ENCODE measurements at places on chromosomes 5 and 9.

GRCh38 chr9:96868709-96869108, 14.4 kb upstream of the ZNF782 start:
- DNase-seq: no peak

GRCh38 chr9:12689233-12689632, 4.0 kb upstream of the TYRP1 start:
- DNase-seq: no peak

GRCh38 chr5:139251695-139252288, 41.7 kb upstream of the MATR3 start:
- DNase-seq: no peak

DNA sequence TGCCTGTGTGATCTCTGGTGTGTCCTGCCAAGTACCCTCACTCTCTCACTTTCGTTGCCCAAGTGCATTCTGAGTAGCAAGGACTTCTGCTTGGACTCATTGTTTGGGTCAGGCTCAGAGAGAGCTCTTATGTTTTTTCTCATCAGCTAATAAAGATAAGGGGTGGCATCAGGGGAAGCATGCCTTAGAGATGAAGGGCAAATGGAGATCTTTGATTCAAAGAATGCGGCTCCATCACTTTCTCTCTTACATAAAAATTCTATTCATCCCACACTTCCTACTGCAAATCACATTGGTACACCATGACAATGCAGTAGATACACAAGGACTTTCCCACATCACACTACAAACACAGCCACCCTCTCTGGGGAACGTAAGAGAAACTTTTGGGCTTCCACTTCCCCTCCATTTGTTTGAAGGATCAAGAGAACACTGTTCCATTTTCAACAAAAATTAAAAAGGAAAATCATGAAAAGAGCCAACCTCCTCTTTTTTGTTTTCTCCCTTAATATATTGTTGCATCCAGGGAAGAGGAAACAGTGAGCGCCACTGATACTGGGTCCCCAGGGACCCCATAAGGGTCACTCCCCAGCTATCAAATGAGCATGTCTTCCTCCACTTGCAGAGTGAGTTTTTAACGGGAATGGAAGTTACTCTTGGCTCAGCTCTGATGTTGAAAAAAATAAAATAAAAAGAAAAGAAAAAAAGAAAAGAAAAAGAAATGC, 73.0 kb downstream of the ZNF366 start:
- DNase-seq: no peak

- no peak for DNase-seq
Measured at GRCh38 chr5:146073239-146073900, 32.0 kb downstream of the PLAC8L1 start.
